ENCODE measurements at places on chromosomes 3 and 15.

- DNase-seq = peak; percentile 48
These were observed 720 bp upstream of the TNIK start for GRCh38 chr3:171460725-171461524.

DNA sequence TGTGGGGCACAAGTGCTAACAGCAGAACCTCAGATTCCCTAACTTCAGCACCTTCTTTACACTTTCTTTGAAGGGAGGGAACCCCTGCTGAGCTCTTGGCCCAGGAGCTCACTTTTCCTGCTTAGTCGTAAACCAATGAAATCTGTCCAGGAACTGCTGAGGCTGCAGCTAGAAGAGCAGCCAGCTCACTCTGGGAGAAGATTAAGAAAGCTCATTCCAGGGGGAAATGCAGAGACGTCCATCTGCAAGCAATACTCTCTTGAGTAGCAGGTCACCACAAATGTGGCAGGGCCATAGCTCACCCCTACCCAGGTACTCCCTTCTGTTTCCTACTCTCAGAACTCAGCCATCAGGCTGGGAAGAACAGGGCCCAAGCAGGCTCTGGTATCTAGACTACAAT lies 103.3 kb downstream of the WDR76 start:
- DNase-seq = no peak

DNA sequence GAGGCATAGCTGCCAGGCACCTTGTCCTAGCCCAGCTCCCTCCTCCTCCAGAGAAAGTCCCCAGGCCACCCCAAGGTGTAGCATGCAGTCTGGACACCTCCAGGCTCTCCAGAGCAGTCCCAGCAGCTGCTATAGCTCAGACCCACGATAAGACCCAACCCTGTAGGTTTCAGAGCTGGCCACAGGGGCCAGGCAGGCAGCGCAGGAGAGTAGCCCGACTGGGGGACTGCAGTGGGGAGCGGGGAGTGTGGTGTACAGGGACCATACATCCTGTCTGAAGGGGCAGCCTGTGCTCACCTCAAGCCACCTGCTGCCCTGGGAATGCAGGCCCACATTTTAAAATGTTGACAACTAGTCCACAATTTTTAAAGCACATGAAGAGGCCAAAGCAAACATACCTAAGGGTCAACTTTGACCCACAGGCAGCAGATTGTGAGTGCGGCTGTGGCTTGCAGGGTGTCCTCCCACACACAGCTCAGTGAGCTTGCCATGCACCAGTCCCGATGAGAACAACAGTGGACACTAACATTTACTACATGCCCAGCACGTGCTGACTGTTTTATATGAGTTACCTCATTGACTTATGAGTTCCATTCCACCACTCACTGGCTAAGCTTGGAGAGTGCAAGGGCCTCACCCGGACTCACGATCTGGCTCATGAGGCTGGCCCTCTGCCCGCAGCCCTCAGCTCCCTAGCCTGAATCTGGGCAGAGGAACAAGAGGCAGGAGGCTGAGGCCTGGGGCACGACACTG lies 81.4 kb downstream of the DNAJB8 start:
- DNase-seq = no peak

- no peak for DNase-seq
These were observed 107.8 kb upstream of the BOC start for GRCh38 chr3:113103588-113103987.

DNA sequence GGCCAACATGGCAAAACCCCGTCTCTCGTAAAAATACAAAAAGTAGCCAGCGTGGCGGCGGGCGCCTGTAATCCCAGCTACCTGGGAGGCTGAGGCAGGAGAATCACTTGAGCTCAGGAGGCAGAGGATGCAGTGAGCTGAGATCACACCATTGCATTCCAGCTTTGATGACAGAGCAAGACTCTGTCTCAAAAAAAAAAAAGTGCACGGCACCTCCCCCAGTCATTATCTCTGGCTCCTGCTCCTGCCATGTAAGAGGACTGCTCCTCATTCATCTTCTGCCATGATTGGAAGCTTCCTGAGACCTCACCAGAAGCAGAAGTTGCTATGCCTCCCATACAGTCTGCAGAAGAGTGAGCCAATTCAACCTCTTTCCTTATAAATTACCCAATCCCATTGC lies 4.0 kb upstream of the ALG1L2 start:
- no peak for DNase-seq

DNA sequence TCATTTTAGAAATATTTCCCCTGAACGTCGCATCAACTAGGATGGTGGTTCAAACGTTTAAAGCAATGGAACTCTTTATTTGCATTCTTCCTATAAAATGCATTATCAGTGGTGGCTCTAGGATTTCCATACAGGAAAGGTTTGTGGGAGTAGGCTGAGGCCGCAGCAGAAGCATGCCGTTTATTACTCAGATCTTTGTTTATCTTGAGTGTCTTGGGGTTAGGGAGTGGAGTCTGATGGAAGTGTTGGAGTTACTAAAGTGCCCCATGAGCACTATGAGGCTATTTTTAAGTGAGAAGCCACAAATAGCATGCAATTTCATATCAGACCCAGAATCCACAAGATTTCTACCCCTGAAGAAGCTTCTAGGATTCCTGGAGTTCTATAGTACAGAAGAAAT lies 26.2 kb downstream of the ATOSA start:
- no peak for DNase-seq

GRCh38 chr3:182629521-182629920 lies 163.8 kb upstream of the ATP11B start:
- no peak for DNase-seq

- no peak for DNase-seq
These were observed 81.9 kb downstream of the FAM43A start for GRCh38 chr3:194767446-194768207.

Measured in CD4-positive, alpha-beta T cell treated with Interleukin-2 at 100 ng/mL for 4 hours (primary cell).